ENCODE measurements at places on chromosomes 5 and 9.

GRCh38 chr5:111425205-111425604, 87.1 kb downstream of the STARD4 start:
- DNase-seq, result no peak

DNA sequence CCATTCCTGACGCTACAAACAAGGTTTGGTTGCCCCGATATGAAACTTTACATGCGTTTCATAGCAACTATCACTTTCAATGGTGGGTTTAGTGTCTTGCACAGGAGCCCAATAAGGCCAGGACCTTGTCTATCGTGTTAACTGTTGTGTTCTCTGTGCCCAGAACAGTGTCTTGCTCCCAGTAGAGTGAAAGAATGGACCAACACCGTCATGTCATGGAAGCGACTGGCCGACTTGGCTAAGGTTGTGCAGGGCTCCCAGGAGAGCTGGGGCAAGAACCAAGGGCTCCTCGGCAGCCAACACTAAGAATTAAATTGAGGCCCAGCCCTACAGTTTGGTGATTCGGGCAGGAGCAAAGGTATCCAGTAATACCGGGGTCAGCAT, 498 bp upstream of the ARHGEF37 start:
- no peak for DNase-seq

DNA sequence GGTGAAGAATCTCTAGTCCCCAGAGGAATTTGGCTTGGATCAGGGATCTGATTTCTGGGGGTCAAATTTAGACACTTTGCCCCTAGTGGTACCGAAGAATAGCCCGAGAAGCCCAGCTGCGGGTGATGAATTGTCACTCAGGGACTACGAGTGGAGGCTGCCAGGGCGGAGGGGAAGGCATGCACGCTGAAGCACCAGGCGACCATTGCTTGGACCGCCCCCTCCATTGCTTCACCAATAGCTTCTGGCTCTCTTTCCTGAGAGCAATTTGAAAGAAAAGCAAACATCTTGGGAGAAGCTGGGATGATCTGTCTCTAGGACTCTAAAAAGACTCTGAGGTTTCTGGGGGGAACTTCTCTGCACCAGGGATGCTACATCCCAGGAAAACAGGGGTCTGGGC, 137.6 kb downstream of the CRB2 start:
- no peak for DNase-seq

DNA sequence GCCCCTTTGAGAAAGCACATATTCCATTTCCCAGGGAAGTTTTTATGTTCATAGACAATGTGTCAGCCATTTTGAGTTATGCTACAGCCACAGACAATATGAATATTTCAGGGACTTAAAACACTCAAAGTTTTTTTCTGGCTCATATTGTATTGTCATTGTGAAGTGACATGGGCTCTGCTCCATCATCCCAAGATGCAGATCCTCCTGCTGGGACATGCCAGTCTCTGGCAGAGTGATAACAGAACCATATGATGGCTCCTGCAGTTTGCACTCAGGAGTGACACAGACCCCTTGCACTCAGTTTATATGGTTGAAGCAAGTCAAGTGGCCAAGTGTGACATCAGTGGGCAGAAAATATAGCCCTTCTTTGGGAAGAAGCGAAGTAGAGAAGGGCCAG, 498.4 kb upstream of the TUSC1 start:
- DNase-seq, result no peak

GRCh38 chr9:89746385-89747116, 141.7 kb downstream of the GADD45G start:
- DNase-seq, result no peak

GRCh38 chr9:88287972-88288371, 100.3 kb upstream of the SPIN1 start:
- DNase-seq, result no peak

Data from CD4-positive, alpha-beta memory T cell (primary cell).